ENCODE measurements at places on chromosomes 5 and 9.

GRCh38 chr5:176889321-176890280 is 9.5 kb downstream of the HK3 start:
- H3K27me3 ChIP-seq: peaks cover 4% of the 10 kb centered on the region
- no peak overlapping the region for H3K4me3 ChIP-seq
- no peak for DNase-seq
- H3K36me3 ChIP-seq: no peaks in the 10 kb centered on the region
- no peak overlapping the region for H3K27ac ChIP-seq

GRCh38 chr9:129748249-129748648 is 4.6 kb downstream of the PTGES start:
- no peak overlapping the region for H3K27ac ChIP-seq
- peaks cover 12% of the 10 kb centered on the region for H3K4me1 ChIP-seq
- H3K4me3 ChIP-seq: no peak overlapping the region

GRCh38 chr9:90967145-90967538 is 165.5 kb downstream of the SYK start:
- H3K4me3 ChIP-seq: no peak overlapping the region
- H3K27me3 ChIP-seq: peaks cover 20% of the 10 kb centered on the region
- no peak for DNase-seq
- H3K4me1 ChIP-seq: peaks cover 29% of the 10 kb centered on the region
- no peak overlapping the region for H3K27ac ChIP-seq
- H3K36me3 ChIP-seq: no peaks in the 10 kb centered on the region

DNA sequence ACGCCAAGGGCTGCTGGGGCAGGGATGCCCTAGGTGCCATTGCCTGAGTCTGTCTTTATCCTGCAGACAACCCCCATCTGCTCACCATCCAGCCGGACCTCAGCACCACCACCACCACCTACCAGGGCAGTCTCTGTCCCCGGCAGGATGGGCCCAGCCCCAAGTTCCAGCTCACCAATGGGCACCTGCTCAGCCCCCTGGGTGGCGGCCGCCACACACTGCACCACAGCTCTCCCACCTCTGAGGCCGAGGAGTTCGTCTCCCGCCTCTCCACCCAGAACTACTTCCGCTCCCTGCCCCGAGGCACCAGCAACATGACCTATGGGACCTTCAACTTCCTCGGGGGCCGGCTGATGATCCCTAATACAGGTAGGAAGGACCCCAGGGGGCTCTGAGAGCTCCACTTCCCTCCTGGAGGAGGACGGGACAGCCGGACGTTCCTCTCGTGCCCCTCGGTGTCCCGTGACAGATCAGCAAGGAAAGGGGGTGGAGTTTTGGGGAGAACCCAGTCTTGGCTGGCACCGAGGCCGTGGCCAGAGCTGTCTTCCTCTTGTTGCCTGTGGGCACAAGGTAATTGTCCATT is 24.9 kb downstream of the HK3 start:
- no peak overlapping the region for H3K4me3 ChIP-seq
- DNase-seq: no peak
- peaks cover 10% of the 10 kb centered on the region for H3K4me1 ChIP-seq
- H3K27me3 ChIP-seq: peaks cover 30% of the 10 kb centered on the region

DNA sequence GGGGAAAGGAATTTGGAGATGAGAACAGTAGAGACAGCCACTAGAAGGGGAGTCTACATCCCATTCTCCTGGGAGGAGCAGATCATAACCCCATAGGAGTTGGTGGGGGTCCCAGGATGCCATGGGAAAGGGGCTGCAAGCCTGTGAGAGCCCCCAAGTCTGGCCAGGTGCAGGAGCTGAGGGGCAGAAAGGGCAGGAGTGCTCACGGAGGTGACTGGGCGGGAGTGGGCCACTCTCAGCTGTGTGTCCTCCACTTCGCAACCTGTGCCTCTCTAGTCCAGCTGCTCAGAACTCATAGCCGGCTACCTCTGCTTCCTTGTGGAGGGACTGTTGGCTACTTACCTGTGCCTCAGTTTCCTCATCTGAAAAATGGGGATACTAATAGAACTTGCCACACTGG is 263.9 kb downstream of the FSTL4 start:
- H3K36me3 ChIP-seq: no peaks in the 10 kb centered on the region
- DNase-seq: no peak
- H3K4me1 ChIP-seq: no peaks in the 10 kb centered on the region
- H3K27ac ChIP-seq: no peak overlapping the region

Data from activated CD8-positive, alpha-beta T cell treated with anti-CD3 and anti-CD28 coated beads for 36 hours (primary cell).